ENCODE measurements at places on chromosomes 1 and 21.
A peak's percentile ranks its signal among the peaks of the same experiment; 100 is the strongest.

- DNase-seq = no peak
Measured at GRCh38 chr1:3192825-3193224, 123.8 kb downstream of the PRDM16 start.

DNA sequence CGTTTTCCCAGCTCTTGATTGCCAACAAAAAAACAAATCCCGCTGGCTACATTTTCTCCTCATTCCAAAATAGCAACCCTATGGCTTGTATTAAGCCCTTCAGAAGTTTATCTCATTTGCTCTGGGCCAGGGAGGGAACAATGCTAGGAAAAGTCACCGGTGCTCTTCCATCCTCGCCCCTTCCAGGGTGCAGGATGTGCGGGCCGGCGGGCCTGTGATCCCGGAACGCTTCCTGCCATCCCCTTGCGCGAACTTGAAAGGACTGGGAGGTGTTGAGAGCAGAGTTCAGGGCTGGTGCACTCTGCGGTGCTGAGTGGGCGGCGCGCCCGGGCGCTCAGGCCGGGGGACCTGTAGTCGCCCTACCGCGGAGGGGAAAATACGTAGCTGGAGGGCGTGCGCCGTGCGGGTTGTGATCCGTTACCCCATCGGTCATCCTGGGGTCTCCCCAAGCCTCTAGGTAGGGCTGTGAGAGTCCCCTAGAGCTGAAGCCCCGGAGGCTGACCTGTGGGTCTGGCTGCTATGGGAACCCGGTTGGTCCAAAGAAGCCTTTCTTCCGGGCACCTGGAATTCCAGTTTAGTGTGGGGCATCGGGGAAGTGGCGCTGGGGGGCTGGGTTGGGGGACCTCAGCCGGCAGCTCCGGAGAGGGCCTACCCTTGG is 13.1 kb downstream of the NR5A2 start:
- no peak for DNase-seq

- DNase-seq = no peak
Measured at GRCh38 chr1:231778009-231778719, 151.6 kb downstream of the DISC1 start.

DNA sequence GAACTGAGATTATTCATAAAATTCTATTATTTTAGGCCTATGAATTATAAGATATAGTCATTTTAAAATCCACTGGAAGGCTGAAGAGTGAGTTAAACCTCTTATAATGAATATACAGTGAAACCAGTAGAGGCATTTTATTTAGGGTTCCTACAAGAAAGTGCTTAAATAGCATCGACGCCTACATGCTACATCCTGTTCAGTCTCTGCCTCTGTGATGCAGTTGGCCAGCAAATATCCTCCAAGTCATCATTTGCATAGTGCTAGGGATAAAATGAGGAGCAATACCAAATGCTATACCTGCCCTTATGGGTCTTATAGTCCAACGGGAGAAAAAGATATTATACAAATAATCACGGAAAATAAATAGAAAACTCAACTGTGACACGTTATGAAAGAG is 59.6 kb downstream of the EDEM3 start:
- DNase-seq = no peak

DNA sequence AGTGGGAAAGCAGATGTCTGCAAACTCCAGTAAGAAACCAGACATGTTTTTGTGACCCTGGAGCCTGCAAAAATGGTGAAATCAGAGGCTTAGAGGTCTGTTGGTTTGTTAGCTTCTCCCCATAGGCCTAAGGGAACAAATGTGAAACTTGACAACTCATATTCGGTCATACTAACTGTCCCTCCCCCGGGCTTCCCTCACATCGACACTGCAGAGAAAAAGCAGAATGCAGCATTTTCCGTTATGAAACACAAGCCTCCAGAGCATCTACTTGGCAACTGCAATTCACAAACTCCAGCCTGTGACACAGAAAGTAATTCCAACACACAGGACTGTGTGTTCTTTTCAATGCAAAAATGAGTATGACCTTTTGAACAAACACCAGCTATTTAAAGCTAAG is 3.7 kb downstream of the KCNA2 start:
- no peak for DNase-seq

- peak; percentile 11 for DNase-seq
Measured at GRCh38 chr21:31198575-31198974, 145.5 kb downstream of the TIAM1 start.

GRCh38 chr1:118042501-118042900 is 113.0 kb downstream of the WDR3 start:
- DNase-seq = no peak

DNA sequence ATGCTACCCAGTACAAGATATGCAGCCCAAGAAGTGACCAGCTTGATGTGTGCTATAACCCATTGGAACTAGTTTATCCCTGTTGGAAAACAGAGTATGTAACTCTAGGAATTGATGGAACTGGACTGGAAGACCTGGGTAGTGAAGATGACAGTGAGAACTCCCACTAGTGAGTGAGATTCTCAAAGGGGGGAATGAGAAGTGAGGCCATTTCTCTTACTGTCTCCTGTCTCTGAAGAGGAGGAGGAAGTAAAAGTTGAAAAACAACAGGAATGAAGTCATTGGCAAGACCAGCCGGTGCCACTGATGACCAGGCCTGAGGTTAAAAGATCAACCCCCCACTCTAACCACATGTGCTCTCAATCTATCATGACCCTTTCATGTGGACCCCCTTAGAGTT is 20.9 kb downstream of the PLA2G2F start:
- DNase-seq = no peak

- no peak for DNase-seq
Measured at GRCh38 chr1:5758000-5758858, 234.0 kb downstream of the NPHP4 start.

GRCh38 chr1:8439015-8439702 is 121.2 kb downstream of the SLC45A1 start:
- DNase-seq = peak; percentile 68

- DNase-seq = no peak
Measured at GRCh38 chr1:168400139-168400538, 119.5 kb downstream of the TBX19 start.

DNA sequence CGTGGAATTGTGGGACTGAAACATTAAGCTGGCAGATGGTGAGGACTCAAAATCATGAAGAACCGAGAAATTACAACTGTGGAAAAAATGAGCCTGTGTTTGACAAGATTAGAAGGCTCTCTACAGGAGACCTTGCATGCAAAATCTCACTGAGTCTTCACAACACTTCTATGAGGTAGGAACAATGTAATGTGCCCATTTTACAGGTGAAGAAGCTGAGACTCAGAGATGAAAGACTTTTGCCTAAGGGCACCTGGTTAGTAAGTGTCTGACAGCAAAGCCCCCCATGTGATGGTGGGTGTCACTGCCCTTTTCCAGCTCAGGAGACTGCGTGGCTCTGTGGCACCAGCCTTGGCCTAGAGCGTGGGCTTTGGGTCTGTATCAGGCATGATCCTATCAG is 21.0 kb downstream of the OPRD1 start:
- no peak for DNase-seq

DNA sequence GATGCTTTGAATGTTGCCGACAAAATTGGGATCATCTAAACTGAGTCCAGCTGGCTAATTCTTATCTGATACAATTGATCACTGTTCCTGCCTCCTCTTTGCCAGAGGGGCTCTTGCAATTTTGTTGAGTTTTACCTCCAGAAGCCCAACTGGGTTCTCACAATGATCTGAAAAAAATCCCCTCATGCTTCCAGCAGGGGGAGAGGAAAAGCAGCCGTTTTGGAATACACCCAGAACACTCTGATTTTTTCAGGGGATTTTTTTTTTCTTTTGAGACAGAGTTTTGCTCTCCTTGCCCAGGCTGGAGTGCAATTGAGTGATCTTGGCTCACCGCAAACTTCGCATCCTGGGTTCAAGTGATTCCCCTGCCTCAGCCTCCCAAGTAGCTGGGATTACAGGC is 13.9 kb upstream of the RERE start:
- no peak for DNase-seq

DNA sequence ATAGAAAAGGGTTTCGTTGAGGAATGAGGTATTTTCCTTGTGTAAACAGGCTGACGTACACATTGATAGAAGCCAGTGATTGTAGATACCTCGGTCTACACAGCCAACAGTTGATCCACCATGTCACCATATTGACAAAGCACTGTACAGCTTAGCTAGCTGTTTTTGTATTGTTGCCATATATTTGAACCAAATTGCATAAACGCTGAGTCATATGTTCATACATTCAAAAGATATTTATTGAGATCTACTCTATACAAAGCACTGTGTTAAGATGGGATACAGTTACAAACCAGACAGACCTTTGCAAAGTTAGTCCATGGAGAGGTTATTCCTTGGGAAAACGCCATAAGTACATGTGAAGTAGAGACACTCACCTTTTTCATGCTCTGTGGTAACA is 132.4 kb upstream of the ATP1B1 start:
- no peak for DNase-seq

- no peak for DNase-seq
Measured at GRCh38 chr1:111199881-111200801, at the start of gene DENND2D. TSS of gene DENND2D (minus strand) at chr1:111200646. CDS start at chr1:111200459, 187 bp downstream.

DNA sequence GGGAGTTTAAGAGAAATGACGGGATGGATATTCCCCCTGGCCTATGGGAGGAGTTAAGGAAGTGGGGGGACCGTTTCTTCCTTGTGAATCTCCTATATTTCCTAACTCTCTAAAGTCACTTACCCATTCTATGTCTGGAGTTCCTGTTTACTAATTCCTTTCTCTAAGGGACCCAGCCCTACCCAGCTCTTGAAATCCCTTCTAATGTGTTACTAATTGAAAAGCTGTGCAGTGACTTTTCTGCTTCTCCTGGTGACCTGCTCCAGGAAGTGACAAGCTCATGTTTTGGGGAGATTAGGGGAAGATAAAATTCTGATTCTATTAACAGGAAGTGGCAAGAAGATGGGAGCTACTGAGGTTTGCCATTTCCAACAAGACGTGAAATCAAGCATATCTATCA is 4.0 kb upstream of the SAMSN1 start:
- DNase-seq = no peak

DNA sequence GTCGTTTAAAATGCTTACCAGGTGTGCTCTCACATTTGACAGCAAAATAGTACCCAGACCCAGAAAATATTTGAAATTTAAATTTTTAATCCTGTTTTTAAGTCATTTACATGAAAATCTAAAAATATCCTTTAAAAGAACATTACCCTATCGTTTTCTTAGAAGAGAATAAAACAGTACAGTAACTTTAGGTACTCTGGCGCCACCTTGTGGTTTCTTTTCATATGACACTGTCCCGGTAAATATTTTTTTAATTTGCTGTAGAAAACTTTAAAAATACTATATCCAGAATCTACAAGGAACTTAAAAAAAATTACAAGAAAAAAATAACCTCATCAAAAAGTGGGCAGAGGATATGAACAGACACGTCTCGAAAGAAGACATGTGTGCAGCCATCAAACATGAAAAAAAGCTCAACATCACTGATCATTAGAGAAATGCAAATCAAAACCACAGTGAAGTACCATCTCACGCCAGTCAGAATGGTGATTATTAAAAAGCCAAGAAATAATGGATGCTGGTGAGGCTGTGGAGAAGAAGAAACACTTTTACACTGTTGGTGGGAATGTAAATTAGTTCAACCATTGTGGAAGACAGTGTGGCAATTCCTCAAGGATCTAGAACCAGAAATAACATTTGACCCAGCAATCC is 129.2 kb downstream of the RGS21 start:
- DNase-seq = peak; percentile 28

- no peak for DNase-seq
Measured at GRCh38 chr1:219324629-219325367, 151.1 kb downstream of the LYPLAL1 start.

DNA sequence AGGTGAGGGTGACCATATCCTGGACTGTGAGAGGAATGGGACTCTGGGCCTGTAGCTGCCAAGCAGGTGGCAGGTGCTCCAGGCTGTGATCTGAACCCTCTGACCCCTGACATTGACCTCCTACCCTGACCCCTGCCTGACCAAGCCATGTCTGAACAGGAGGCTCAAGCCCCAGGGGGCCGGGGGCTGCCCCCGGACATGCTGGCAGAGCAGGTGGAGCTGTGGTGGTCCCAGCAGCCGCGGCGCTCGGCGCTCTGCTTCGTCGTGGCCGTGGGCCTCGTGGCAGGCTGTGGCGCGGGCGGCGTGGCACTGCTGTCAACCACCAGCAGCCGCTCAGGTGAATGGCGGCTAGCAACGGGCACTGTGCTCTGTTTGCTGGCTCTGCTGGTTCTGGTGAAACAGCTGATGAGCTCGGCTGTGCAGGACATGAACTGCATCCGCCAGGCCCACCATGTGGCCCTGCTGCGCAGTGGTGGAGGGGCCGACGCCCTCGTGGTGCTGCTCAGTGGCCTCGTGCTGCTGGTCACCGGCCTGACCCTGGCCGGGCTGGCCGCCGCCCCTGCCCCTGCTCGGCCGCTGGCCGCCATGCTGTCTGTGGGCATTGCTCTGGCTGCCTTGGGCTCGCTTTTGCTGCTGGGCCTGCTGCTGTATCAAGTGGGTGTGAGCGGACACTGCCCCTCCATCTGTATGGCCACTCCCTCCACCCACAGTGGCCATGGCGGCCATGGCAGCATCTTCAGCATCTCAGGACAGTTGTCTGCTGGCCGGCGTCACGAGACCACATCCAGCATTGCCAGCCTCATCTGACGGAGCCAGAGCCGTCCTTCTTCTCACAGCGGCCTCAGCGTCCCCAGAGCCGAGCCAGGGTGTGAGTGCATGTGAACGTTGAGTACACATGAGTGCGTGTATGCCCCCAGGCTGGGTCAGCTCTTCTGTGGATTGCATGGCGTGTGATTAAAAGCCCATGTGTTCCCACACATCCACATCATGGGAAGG is 3.1 kb downstream of the TMEM125 start:
- DNase-seq = no peak

- no peak for DNase-seq
Measured at GRCh38 chr1:199452627-199453026, 574.9 kb upstream of the NR5A2 start.

DNA sequence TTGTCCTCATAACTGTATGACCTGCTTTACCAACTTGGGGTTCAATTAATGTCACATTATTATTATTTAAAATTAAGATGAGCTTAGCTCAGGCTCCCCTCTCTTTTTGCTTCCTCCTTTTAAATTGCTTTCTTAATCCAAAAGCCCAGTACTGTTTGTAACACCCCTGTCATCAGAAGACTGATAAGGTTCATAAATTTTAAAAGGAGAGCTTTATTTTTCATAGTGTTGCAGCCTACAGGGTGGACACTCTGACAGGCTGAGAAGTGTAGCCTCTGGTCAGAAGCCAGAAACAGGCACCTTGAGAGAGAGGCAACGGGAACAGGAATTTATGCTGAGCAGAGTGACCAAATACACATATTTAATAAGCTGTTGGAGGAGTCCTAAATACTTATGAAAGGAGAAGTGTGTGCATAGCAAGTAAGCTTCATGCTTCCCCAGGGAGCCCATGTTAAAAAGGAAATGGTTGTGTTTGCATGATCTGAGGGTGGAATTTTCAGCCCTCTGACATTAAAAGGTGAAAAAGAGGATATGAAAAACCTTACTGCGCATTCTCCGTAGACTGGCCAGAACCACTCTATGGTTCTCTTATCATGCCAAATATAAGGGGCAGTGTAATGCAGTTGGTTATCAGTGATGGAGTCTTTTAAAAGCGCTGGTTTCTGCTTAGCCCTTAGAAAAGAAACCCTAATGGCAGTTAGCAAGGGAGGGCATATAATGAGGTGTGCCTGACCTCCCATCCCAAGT is 30.5 kb upstream of the FGGY start:
- DNase-seq = peak; percentile 73

- no peak for DNase-seq
Measured at GRCh38 chr1:48018799-48019198, 21.6 kb upstream of the TRABD2B start.

Data from naive B cell (primary cell).